ENCODE measurements at places on chromosomes 12 and 14.

- no peak for DNase-seq
These were observed 48.2 kb downstream of the NELL2 start for GRCh38 chr12:44827832-44828438.

DNA sequence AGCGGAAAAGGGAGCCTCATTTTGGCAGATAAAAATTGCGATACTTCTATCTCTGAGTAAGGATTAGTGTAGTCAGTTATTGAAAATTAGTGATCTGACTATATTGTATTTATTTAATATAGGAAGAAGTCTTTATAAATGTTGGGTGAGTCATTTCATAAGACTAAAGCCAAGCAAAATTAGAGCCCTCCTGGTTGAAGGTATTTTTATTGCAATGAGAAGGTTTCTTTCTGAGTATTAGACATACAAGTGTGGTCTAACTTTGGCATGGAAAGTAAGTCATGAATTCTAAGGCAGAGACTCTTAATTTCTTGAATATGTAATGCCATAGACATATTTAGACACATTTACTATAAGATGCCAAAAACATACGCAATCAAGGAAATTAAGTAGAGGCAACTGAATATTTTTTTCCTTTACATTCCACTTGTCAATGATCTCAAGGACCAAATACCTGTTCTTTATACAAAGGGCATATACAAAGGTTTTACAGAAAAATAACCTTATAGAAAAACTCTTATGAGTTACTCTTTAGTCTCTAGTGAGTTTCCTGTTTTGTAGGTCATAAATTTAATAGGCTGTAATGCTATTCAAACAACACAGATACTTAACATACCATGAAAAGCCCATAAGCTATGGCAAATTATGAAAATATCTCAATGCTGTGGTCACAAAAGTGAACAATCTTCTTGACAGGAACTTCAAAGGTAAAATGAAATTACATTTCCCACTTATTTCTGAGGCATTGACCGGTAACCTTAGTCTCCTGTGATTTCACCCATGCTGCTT lies 156.6 kb upstream of the BTG1 start:
- no peak for DNase-seq

GRCh38 chr12:12881151-12881909 lies 10.0 kb upstream of the GPRC5A start:
- DNase-seq, result no peak

DNA sequence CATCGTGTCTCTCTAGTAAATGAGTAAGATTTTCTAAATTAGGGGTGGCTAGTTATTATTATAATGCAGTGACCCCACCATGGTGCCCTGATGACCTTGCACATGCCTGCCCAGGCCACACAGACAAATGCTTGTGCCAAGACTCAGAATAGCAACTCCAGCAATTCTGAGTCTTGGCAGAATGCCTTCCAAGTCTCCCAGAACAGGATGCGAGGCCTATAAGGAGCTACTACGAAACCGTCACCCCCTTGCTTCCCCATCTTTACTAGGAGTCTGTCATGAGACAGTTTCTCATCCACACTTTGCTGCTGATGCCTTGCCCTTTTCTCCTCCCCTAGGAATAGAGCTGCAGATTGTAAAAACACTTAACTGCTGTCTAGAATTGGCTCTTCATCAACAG lies 559.9 kb downstream of the TRHDE start:
- no peak for DNase-seq

- no peak for DNase-seq
These were observed 11.4 kb downstream of the EIF2S1 start for GRCh38 chr14:67371247-67372148.

- no peak for DNase-seq
These were observed 92.8 kb downstream of the NINJ2 start for GRCh38 chr12:570435-570920.
